Astrocyte of the hippocampus (primary cell): ENCODE measurements at places on chromosomes 2 and 18.

- DNase-seq, result no peak
Observed at GRCh38 chr2:172753610-172754009, 18.0 kb downstream of the RAPGEF4 start.

DNA sequence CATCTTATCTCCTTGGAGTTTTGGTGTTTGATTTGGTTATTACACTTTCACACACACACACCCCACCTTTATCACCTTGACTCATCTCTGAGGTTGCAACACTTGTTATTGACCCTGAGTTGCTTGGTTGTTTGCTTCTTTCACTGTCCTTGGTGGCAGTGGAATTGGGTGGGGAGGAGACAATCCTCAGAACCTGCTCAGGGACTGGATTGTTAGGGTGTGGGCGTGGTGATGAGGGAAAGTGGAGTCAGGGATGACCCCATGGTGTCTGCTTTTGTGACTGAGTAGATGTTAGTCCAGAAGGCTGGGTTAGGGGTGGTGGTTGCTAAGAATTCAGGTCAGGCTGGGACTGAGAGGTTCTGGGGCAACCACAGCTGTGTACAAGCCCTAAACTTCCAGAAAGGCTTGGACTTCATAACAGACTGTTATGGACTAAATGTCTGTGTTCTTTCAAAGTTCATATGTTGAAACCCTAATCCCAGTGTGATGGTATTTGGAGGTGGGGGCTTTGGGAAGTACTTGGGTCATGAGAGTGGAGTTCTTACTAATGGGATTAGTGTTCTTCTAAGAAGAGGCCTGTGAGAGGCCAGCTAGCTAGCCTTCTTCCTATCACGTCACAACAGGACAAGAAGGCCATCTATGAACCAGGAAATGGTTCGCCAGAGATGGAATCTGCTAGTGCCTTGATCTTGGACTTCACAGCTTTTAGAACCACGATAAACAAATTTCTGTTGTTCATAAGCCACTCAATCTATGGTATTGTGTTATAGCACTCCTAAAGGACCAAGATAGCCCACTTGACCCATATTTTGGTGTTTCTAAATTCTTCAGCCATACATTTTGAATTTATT lies 3.4 kb upstream of the DIS3L2 start:
- DNase-seq, result no peak

GRCh38 chr2:122639176-122639575 lies 883.7 kb downstream of the TSN start:
- no peak for DNase-seq

DNA sequence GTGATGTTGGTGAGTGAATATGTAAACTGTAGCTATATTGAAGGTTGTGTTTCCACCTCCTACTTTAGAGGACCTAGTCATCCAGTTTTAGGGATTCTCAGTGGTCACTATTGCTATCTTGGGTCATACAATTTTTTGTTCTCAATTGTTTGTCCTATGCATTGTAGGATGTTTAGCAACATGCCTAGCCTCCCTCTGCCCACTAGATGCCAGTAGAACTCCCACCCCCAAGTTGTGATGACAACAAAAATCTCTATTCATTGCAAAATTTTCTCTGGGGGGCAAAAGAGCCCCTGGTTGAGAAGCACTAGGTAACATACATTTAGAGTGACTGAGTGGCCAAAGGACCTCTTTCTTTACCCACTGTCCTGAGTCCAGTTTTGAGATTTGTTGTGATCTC lies 87.3 kb downstream of the LRRTM4 start:
- DNase-seq, result no peak

DNA sequence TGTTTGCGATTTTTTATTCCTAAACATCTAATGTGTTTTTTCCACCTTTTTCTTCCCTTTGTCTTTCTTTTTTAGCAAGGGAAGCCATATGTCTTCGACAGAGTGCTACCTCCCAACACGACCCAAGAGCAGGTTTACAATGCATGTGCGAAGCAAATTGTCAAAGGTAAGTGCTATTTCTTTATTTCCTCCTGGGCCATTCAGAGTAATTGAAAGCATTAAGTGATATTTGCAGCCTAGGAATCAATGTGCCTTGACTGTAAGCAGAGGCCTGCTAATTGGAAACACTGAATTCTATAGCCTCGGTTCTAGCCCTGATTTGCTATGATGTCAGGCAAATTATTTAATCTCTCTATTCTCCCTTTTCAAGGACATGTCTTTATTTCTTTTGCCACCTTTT lies 47.0 kb downstream of the KIF5C start:
- DNase-seq, result no peak

- peak; percentile 93 for DNase-seq
Observed at GRCh38 chr2:183207110-183207509, 82.9 kb downstream of the NUP35 start.

DNA sequence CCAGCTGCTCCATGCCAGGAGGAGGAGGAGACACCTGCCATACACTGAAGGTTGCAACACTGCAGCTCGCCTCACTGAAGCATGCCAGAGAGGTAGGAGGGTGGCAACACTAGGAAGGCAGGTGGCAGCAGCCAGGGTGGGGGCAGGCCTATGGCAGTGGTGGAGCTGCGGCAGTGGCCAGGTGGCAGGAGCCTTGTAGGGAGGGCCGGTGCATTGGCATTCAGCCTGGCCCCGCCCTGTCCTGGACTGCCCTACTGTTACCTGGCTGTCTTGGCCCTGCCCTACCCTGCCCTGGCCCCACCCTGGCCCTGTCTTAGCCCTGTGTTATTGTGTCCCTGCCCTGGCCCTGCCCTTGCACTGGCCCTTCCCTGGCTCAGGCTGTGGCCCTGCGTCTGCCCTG lies 7.4 kb upstream of the ANKRD62 start:
- DNase-seq, result no peak

- no peak for DNase-seq
Observed at GRCh38 chr2:152557273-152557888, 159.9 kb downstream of the PRPF40A start.

- peak; percentile 91 for DNase-seq
Observed at GRCh38 chr2:84919885-84920580, 14.6 kb downstream of the TMSB10 start.

GRCh38 chr2:134078354-134078753 lies 175.5 kb upstream of the MGAT5 start:
- no peak for DNase-seq
